ENCODE measurements at places on chromosomes 1 and 21. TPM values are rescaled to one million over a fixed set of nuclear protein-coding genes. Genes with fewer than 3 reads are reported as not detected.
A peak's percentile ranks its signal among the peaks of the same experiment; 100 is the strongest.

The HTR1D gene
- total RNA-seq = 1.1 TPM

The RHCE gene
- total RNA-seq = 0.65 TPM

GRCh38 chr1:156750191-156750672, 1.2 kb downstream of the HDGF start:
- H3K27me3 ChIP-seq = no peaks in the 10 kb centered on the region
- DNase-seq = peak; percentile 52
- H3K4me1 ChIP-seq = peaks cover 58% of the 10 kb centered on the region

DNA sequence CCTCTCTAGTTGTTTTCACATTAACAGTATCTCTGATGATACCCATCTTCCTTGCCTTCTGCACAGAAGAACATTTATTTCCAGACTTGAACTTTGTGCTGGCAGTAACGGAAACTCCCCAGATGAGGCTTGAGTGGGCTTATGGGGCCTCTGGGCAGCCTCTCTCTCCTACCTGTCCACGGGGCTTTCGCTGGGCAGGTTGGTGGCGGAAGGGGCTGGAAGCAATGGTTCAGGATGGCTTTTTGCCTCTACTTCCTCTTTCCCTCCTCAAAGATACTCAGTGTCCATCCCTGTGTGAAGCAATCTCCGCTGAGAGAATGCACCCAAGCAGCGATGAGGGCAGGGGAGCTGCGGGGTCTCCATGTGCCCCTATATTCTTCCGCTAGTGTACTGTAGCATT, 348.2 kb downstream of the HLX start:
- no peak overlapping the region for H3K27ac ChIP-seq
- no peaks in the 10 kb centered on the region for H3K4me1 ChIP-seq
- H3K4me3 ChIP-seq = no peak overlapping the region
- H3K36me3 ChIP-seq = no peaks in the 10 kb centered on the region
- no peaks in the 10 kb centered on the region for H3K27me3 ChIP-seq

The EVI5 gene
- total RNA-seq = 48.5 TPM

The SWT1 gene
- 7.4 TPM for total RNA-seq

The PDZK1 gene
- not detected for total RNA-seq

The CNKSR1 gene
- 25.0 TPM for total RNA-seq

The SLFNL1 gene
- total RNA-seq = 4.8 TPM

DNA sequence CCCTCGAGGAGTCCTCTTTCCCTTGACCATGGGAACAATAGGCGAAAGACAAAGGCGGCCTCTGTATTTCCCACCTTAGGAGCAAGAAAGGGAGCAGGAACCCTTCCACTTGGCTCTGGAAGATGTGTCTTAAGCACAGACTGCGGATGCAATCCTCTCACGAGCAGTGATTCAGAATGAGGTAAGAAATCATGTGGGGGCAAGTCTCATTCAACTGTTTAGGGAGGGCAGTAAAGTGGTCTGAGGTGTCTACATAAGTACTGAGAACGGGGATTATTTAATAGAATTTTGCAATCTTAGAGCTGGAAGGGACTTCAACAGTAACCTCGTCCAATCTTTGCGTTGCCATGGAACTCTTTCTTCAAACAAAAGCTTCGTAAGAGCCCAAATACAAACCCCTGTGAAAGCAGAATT, 1.6 kb upstream of the DYRK3 start:
- peaks cover 27% of the 10 kb centered on the region for H3K4me1 ChIP-seq
- no peak for DNase-seq
- H3K4me3 ChIP-seq = no peak overlapping the region
- no peaks in the 10 kb centered on the region for H3K27me3 ChIP-seq

DNA sequence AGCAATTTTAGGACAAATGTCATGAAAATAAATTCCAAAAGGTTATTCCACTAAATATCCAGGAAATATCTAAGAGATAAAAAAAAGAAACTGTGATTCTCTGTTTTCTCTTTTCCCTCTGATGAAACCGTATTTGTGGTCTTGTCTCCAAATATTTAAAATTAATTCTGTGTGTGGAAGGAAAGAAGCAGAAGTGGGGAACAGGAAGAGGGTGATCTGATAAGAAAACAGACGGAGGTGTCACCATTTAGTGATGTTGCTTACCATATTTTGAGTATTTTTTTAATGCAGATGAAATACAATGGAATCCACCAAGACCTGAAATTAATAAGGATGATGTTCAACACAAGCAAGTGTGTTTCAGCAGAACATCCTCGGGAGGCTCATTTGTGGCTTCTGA, 29.6 kb downstream of the CLCA1 start:
- H3K27ac ChIP-seq = no peak overlapping the region
- H3K4me1 ChIP-seq = no peaks in the 10 kb centered on the region
- no peaks in the 10 kb centered on the region for H3K36me3 ChIP-seq

- no peak overlapping the region for H3K4me3 ChIP-seq
- H3K4me1 ChIP-seq = peaks cover 23% of the 10 kb centered on the region
- H3K36me3 ChIP-seq = no peaks in the 10 kb centered on the region
- peaks cover 99% of the 10 kb centered on the region for H3K27me3 ChIP-seq
Observed at GRCh38 chr21:33018707-33019465, 6.8 kb upstream of the OLIG2 start.

The LCE1E gene
- not detected for total RNA-seq

The DIRAS3 gene
- 1.1 TPM for total RNA-seq

DNA sequence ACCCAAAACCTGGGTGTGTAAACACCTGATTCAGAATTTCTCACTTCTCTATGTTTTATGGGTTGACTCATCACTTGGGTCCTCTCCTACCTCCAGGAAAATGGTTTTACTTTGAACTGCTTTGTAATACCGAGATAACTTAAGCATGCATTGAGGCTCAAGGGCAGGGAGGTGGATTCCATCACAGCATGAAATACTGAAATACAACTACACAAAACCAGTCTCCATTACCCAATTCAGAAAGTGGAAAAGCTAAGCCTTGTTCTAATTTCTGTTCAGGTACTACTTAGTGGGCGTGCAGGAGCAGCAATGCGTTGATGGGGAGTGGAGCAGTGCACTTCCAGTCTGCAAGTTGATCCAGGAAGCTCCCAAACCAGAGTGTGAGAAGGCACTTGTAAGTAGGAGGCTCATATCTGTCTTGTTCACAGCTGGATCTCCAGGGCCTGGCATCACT, 6.1 kb upstream of the C4BPA start:
- no peak overlapping the region for H3K4me3 ChIP-seq
- no peak for DNase-seq
- no peaks in the 10 kb centered on the region for H3K36me3 ChIP-seq
- no peaks in the 10 kb centered on the region for H3K27me3 ChIP-seq
- H3K4me1 ChIP-seq = no peaks in the 10 kb centered on the region

The KRTAP7-1 gene
- not detected for total RNA-seq

DNA sequence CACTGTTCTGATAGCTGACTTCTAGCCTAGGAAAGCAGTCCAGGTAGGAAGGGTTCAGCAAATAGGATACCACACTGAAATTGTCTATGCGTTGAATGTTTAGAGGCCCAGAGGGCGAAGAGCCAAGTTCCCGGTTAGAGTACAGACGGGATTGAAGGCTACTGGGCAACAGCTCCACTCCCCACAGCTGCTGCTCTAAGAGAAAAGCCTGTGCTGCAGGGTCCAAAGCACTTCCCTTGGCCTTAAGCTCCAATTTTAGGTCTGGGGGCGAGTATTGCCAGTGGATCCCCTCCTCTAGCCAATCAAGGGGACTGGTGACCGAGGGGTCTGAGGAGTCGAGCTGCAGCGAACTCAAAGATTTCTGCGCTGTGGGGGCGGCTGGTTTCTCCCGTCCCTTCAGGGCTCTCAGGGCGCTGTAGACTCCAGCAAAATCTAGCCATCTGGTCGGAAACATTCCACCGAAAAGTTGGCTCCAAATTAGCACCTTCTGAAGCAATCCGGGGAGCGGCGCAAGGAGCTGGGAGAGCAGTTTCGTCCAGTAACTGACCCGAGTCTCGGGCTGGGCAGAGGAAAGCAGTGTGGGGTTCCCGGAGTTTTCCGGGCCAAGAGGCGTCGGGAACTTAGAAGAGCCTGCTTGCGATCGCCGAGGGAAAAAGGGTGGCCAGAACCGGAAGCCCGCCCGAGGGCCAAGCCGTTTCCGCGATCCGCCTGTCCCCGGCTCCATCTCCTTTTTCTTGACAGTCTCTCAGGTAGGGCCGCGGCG, 748 bp downstream of the PPP1R15B start:
- DNase-seq = peak; percentile 75
- H3K27me3 ChIP-seq = no peaks in the 10 kb centered on the region
- peaks cover 27% of the 10 kb centered on the region for H3K4me1 ChIP-seq
- H3K36me3 ChIP-seq = peaks cover 7% of the 10 kb centered on the region
- H3K27ac ChIP-seq = peak overlapping the region; percentile 99
- H3K4me3 ChIP-seq = peak overlapping the region; percentile 88

DNA sequence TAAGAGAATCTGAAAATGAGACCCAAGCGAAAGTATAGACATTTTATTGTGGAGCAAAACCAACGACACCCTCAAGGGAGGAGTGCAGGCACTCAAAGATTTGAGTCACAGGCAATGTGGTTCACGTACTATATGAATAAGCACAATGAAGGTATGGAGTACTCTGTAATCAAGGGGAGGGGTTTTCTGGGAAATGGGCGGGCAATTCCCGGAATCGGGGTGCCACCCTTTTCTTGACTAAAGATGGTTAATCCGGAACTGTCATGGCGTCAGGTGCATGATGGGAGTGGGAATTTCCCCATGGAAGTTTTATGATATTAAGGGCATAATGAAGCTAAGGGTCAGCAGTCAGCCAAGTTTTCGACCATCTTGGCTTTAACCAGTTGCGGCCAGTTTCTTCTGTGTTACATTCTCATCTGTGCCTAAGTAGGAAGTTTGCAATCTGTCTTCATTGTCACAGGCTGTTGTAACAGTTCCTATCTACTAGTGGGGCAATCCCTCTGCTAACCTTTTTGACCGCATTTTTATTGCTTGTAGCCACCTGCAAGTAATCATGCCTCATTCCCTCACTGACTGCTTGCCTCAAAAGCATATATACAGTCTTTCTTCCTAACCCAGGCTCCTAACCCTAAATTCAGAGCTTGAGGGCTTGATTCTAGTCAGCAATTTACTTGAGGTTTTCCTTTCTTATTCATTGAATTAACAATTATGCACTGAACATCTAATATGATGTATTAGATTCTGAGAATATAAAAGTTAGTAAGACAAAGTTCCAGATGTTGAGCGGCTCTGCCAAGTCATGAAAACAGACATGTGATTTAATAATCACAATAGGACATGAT, 775 bp upstream of the AIM2 start:
- no peaks in the 10 kb centered on the region for H3K36me3 ChIP-seq
- H3K4me3 ChIP-seq = peak overlapping the region; percentile 28
- H3K27ac ChIP-seq = peak overlapping the region; percentile 76
- no peaks in the 10 kb centered on the region for H3K27me3 ChIP-seq
- no peaks in the 10 kb centered on the region for H3K4me1 ChIP-seq

DNA sequence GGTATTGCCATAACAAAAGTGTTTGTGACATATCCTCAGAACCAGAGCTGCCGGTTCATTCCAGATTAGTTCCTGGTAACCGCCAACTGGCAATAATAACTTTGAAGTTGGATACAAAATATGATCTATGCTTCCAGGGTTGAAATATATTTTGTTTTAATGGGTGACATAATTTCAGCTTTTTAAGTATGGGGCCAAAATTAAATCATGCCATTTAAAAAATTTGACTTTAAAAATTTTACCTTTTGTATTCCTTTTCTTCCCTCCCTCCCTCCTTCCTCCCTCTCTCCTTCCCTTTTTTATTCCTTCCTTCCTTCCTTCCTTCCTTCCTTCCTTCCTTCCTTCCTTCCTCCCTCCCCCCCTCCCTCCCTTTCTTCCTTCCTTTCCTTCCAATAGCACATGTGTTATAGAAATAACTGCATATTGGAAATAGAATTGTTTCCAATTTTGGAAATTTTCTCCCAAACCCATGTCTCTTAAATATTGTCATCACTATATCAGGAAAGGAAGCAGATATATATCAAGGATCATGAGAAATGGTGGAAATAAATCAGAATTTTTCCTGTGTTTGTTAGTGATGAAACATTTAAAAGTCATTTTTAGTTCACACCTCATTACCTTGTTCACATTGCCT, 12.0 kb upstream of the KIFAP3 start:
- no peaks in the 10 kb centered on the region for H3K4me1 ChIP-seq
- H3K27me3 ChIP-seq = no peaks in the 10 kb centered on the region
- no peak overlapping the region for H3K27ac ChIP-seq
- H3K4me3 ChIP-seq = no peak overlapping the region
- no peaks in the 10 kb centered on the region for H3K36me3 ChIP-seq

- no peaks in the 10 kb centered on the region for H3K4me1 ChIP-seq
- no peak overlapping the region for H3K4me3 ChIP-seq
- H3K27ac ChIP-seq = no peak overlapping the region
- DNase-seq = no peak
- H3K27me3 ChIP-seq = no peaks in the 10 kb centered on the region
Observed at GRCh38 chr1:118736322-118736721, 251.8 kb downstream of the TBX15 start.

GRCh38 chr1:175874081-175874480, 130.7 kb upstream of the TNR start:
- no peak for DNase-seq
- no peaks in the 10 kb centered on the region for H3K36me3 ChIP-seq
- H3K27me3 ChIP-seq = no peaks in the 10 kb centered on the region
- no peak overlapping the region for H3K27ac ChIP-seq
- no peak overlapping the region for H3K4me3 ChIP-seq

DNA sequence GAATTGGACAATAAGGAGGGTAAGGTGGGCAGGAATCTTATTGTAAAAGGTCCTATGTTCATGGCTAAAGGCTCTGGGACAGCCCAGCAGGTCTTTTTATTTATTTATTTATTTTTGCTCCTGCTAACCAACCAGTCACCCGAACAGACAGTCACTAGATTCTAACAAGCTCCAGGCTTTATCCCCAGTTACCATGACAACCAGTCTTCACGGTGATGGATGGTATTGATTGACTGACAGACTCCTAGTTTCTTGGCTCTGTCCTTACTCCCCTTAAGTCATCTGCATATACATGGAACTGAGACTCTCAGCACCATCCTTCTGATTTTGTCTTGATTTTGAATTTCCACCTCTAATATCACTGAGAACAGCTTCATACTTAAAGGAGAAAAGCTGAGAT, 44.3 kb downstream of the C8A start:
- no peaks in the 10 kb centered on the region for H3K27me3 ChIP-seq
- peaks cover 9% of the 10 kb centered on the region for H3K4me1 ChIP-seq
- no peak overlapping the region for H3K27ac ChIP-seq
- H3K36me3 ChIP-seq = no peaks in the 10 kb centered on the region
- no peak overlapping the region for H3K4me3 ChIP-seq
- no peak for DNase-seq

The FALEC gene
- not detected for total RNA-seq

- H3K27me3 ChIP-seq = no peaks in the 10 kb centered on the region
- H3K4me3 ChIP-seq = no peak overlapping the region
- H3K4me1 ChIP-seq = peaks cover 15% of the 10 kb centered on the region
- no peaks in the 10 kb centered on the region for H3K36me3 ChIP-seq
Observed at GRCh38 chr21:38221594-38221993, 35.2 kb upstream of the KCNJ15 start.

The MCOLN2 gene
- total RNA-seq = 5.1 TPM

The BNIPL gene
- 8.2 TPM for total RNA-seq

Measured in lower lobe of right lung (tissue), 2 donors.